ENCODE measurements at places on chromosomes 2 and 18.

- no peak for DNase-seq
These were observed 40.3 kb downstream of the PTGR3 start for GRCh38 chr18:75168619-75169018.

GRCh38 chr2:30428827-30429461 is 18.1 kb upstream of the LCLAT1 start:
- DNase-seq, result no peak

DNA sequence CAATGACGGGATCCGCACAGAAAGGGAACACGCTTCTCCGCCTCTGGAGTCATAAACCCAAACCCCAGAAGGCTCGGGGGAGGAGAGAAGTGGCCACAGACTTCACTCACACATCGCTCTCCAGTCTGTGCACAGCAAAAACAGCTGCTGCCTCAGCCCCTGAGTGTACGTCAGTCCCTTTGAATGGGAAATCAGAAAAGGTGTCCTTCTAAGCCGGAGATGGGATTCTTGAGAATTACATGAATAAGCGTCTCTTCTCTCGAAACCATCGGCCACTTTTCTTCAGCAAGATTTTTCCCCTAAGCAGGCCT is 78.3 kb downstream of the PDCL3 start:
- no peak for DNase-seq

DNA sequence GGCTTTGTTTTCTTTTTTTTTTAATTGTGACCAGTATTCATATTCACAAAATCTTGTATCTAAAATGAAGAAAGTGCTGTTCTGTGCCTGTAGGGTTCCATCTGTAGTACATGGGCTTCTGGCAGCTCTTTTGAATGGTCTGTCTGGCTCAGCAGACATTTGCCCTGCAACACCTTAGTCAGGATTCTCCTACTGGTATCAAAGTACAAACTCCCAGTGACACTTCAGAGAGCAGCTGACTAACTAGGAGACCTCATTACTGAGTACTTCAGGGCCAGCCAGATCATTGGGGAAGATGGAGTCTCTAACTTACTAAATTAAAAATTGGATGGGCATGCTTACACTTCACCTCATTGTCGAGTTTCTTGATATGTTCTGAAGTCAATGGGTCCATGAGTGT is 39.7 kb downstream of the GRHL1 start:
- DNase-seq, result no peak

- DNase-seq, result no peak
These were observed 9.8 kb downstream of the STAM2 start for GRCh38 chr2:152165780-152166179.

GRCh38 chr2:233822781-233823730 is 31.3 kb downstream of the HJURP start:
- DNase-seq, result peak; percentile 61

GRCh38 chr2:36650031-36650829 is 46.3 kb upstream of the VIT start:
- DNase-seq, result no peak

DNA sequence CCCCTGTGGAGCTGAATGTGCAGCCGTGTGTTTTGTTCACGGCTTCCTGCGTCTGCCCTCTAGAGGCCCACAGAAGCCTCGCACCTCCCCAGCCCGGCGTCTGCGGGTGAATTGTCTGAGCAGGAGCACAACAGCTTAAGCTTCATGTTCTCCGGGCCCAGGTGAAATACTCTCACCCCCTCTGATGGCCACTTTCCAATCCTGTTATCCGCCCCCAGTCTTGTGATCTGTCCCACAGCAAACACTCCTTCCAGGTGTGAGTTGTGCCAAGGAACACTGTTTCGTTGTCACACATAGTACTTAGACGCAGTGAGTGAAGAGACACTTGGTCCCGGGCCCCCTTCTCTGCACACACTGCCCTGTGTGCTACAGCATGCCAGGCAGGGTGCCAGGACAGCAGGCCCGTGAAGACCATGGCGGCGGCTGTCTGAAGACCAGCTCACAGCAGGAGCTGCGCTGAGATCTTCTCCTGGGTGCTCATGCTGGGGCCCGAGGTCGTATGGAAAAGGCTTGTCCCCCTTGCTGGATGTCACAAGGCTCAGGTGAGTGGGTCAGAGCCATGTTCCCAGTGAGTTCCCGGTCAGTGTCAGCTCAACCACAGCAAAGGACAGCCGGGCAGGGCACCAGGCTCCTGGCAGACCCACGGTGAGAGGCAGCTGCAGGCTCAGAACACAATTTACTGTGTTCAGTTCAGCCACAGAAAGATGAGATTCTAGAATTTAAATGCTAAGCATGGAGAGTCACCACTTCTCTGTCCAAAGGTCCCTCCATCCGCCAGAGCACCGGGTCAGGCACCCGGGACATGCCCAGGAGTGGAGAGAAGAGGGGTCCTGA is 6.8 kb upstream of the PXDN start:
- peak; percentile 85 for DNase-seq

All from upper lobe of right lung (tissue), 1 donor.